Esophagus mucosa (tissue), 1 donor: ENCODE measurements at places on chromosomes 5 and 9.

DNA sequence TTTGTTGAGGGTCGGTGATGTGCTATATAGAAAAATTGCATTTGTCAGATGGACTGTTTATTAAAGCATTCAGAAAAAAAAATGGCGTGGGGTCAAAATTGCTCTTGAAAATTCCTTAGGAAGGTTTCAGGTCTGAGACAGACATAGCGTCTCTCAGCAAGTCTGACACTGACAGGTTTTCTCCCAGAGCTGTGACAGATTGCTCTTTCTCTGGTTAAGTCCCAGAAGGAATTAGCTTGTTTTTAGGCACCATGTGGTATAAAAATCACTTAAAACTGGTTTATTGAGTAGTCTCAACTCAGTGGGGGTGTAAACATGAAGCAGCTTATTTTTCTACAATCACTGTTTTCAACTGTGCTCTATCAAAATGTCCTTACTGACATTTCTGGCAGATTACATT, 1379.8 kb downstream of the MAT2B start:
- ATAC-seq, result no peak

DNA sequence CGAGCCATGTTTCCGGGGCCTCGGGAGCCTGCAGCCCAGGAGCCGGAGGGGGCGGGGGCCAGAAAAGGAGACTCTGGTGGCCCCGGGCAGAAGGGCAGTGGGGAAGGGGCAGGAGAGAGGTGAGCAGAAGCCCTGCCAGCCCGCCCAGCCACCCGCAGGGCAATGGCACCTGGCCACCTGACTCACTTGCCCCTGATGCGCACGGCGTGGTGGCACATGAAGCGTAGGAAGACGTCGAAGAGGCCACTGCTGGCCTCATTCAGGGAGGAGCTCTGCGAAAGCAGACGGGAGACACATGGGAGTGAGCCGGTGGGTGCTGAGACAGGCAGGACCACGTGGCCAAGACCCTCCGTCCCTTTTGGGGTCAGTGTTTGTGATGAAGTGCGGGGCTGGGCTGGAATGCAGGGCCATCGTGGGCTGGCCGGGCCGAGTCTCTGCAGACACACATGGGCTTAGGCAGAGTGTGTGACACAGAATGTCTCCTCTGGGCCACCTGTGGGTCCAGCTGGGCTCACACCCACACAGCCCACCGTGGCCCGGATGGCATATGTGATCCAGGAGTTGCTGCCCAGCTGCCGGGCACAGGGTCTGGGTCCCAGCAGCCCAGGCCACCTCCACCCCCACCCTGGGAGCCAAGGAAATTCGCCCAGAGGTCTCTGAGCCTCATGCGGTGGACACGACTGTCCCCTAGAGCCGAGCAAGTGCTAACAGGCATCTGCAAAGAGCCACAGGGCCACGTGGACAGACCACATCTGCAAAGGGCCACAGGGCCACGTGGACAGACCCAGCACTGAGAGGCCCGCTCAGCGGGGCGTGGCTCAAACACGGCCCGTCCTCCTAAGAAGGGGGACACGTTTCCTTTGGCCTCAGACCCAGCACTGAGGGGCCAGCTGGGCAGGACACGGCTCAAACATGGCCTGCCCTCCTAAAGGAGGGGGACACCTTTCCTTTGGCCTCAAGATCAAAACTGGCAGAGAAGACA, 23.6 kb downstream of the TERT start:
- ATAC-seq, result no peak

- no peak for ATAC-seq
These were observed 71.7 kb downstream of the TEX10 start for GRCh38 chr9:100281066-100281465.

- no peak for ATAC-seq
These were observed 743.9 kb upstream of the SEMA6A start for GRCh38 chr5:117318528-117318927.

GRCh38 chr9:123349691-123350480, 6.1 kb upstream of the CRB2 start:
- ATAC-seq, result peak; percentile 65
